Activated T-cell treated with anti-CD3 and anti-CD28 coated beads for 24 hours (primary cell): ENCODE measurements at places on chromosomes 12 and 14.
A peak's percentile ranks its signal among the peaks of the same experiment; 100 is the strongest.

- peak; percentile 20 for DNase-seq
Measured at GRCh38 chr14:106843951-106844483, 1317.6 kb downstream of the TMEM121 start.

GRCh38 chr12:111448846-111449790 lies 43.4 kb downstream of the SH2B3 start:
- DNase-seq = no peak

- DNase-seq = no peak
Measured at GRCh38 chr12:2039034-2039433, 13.8 kb upstream of the CACNA1C start.

DNA sequence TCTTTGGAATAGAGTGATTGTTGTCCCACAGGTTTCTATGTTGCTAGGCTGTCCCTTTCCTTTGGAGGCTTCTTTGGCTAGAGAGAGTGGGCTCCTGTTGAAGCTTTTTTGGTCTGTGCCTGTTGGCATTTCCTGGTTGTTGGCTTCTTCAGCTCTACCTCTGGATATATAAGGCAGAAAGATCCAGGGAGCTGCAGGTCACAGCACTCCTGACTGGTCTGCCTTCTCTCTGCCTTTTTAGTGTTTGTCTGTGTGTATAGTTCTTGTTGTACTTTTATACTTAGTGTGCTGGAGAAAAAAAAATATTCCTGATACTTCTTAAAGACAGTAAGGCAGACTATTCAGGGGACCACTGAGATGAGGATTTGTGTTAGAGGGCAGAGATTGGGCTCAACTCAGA lies 202.7 kb downstream of the FBXL14 start:
- no peak for DNase-seq

DNA sequence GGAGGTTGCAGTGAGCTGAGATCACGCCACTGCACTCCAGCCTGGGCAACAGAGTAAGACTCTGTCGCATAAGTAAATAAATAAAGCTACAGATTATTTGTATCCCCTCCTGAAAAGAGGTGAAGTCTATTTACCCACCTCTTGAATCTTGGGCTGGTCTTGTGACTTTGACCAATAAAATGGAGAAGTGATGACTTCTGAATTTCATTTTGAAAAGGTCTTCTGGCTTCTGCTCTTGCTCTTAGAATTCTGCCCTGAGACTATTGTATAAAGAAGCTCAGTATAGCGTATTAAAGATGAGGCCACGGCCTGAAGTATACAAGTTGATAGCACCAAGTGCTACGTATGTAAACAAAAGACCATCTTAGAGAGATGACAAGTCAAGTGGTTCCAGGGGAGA lies 88.3 kb upstream of the AMN1 start:
- no peak for DNase-seq

DNA sequence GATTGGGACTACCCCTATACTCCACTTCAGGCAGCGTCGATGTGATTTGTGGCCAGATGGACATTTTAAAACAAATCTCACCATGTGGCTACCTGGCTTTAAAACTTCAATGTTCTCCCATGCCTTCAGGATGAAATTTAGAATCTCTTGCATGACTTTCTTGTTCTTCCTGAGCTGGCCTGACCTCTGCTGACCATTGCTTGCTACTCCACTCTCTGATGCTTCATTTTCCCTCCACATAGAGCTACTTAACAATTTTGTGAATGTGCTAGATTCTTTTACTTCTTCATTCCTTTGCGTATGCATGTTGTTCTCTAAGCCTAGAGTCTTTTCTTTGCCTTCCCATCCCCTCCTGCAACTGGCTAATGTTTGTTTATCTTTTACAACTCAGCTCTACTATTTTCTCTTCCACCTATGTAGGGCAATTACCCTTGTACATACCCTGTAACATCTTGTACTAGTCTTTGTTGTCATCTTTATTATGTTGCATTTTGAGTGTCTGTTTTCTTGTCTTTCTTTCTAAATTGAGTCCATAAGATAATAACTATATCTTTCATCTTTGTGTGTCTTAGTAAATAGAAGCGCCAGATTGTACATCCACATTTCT lies 41.2 kb downstream of the YLPM1 start:
- no peak for DNase-seq

DNA sequence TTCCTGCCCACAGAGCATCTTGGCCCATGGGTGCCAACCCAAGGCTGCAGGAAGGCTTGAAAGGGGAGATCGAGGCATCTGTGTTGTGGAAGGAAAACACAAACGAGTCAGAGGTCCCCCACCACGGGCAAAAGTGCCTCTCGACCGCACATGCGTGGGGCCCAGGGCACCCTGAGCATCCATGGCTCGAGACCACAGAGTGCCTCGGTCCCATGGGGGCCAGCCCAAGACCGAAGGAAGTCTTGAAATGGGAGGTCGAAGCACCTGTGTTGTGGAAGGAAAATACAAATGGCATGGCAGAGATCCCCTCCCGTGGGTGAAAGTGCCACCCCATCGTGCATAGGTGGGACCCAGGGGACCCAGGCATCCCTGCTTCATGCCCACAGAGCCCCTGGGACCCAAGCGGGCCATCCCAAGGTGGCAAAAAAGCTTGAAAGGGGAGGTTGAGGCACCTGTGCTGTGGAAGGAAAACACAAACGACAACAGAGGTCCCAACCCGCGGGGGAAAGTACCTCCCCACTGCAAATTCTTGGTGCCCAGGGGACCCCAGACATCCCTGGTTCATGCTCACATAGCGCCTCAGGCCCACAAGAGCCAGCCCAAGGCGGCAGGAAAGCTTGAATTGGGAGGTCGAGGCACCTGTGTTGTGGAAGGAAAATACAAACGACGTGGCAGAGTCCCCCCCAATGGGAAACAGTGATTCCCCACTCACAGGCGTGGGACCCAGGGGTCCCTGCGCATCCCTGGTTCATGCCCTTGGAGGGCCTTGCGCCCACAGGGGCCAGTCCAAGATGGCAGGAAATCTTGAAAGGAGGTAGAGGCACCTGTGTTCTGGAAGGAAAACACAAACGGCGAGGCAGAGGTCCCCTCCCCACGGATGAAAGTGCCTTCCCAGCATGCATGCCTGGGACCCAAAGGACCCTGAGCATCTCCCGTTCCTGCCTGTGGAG lies 373.0 kb downstream of the ALG10 start:
- no peak for DNase-seq

- DNase-seq = no peak
Measured at GRCh38 chr12:3218228-3219171, 141.3 kb downstream of the TSPAN9 start.

DNA sequence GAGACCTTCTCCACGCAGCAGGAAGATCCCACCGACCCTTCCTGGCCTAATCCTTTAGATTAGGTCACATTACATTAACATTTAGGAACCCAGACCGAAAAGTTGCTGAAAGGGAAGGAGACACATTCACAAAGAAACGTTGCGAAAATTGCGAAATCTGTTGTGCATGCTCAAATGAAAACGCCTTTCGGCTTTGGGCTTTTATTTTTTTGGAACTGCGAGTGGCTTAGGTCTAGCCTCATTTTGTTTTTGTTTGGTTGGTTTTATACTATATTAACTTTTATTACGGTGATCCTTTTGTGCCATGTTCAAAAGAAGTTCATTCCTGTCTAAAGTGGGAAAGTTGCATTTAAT lies 1.5 kb downstream of the MYF6 start:
- DNase-seq = no peak

GRCh38 chr14:61501714-61502458 lies 180.5 kb downstream of the PRKCH start:
- DNase-seq = no peak

GRCh38 chr12:42946871-42947381 lies 357.4 kb upstream of the PRICKLE1 start:
- DNase-seq = no peak

- DNase-seq = no peak
Measured at GRCh38 chr12:109611223-109611622, 37.6 kb downstream of the MVK start.

DNA sequence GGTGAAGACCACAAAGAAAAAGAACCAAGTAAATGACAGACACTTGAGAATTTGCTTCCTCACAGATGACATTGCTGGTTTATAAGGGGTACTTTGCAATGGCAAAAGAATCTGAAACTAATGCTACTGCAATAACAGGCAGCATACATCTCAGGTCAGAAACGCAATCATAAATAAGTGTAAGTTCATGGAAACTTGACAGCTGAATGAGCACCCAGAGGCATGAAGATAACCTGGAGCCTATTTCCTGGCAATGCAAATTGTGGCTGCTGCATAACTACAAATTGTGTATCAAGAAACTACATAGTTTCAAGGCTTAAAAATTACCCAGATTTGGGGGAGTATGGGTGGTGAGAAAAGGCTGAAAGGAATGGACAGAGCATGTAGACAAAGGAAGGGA lies 8.5 kb upstream of the MYO1A start:
- no peak for DNase-seq

- DNase-seq = no peak
Measured at GRCh38 chr12:20560935-20561334, 134.2 kb upstream of the SLCO1C1 start.

- DNase-seq = no peak
Measured at GRCh38 chr14:56813143-56813551, 2.9 kb upstream of the OTX2 start.

DNA sequence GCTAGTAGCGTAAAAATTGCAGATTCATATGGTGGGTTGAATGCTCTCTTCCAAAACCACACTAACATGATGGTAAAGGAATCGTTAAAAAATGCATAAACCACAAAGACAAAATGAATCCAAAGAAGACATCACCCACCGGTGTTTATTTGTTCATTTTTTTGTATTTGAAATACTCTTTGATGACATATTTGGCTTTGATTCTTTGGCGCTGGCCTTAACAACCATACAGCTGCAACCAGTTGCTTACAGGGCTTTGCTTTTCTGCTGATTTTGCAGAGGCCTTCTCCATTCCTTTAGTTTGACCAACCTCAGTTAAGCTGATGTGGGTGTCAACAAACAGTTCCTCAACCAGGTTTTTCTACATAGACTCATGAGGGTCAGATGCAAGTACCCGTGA lies 103.5 kb downstream of the CACNA1C start:
- no peak for DNase-seq

DNA sequence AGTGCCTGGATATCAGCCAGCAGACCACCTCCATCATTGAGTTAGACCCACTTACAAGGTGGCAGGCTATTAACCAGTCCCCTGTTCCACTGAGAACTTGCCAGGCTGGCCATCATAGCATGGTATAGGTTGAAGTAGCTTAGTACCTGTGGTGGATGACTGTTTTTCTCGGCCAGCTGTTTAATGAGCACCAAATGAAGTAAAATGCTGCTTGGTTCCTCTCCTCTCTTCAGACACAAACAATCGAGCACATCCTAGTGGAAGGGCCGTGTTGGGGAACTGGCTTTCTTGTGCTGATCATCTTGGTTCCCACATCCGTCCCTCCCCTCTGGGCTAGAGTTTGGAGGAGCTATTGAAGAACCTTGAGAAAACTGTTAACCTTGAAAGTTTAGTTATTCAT lies 486.2 kb downstream of the RAD51B start:
- no peak for DNase-seq

- no peak for DNase-seq
Measured at GRCh38 chr14:90759370-90760077, 56.7 kb downstream of the TTC7B start.

- no peak for DNase-seq
Measured at GRCh38 chr12:115114140-115114539, 430.2 kb upstream of the TBX3 start.

DNA sequence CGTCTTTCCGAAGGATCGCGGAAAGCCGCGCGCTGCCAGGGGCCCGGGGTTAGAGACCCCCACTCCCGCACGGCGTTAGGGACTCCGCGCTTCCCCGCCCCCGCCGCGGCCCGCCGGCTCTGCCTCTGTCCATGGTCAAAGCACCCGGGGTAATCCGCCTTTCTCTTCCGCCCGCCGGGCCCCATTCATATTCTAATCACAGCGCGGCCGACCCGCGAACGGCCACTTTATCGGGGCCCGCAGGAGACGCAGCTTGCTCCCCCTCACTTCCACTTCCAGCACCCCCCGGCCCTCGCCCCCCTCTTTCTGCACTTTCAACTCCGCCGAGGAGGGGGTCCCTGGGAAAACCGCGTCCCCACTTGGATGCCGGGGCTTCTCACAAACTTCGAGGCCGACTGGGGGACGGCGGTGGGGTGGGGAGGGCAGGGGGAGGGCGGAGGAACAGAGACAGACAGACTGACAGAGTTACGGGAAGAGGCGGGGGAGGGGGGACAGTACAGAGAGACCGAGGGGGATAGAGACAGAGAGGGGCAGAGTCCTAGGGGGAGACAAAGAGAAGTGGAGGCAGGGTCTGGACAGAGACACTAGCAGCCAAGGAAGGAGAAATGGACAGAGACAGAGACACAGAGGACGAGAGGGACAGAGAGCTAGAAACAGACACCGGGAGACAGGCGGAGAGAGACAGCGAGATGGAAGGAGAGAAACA lies 1.1 kb upstream of the RFX4 start:
- DNase-seq = no peak

DNA sequence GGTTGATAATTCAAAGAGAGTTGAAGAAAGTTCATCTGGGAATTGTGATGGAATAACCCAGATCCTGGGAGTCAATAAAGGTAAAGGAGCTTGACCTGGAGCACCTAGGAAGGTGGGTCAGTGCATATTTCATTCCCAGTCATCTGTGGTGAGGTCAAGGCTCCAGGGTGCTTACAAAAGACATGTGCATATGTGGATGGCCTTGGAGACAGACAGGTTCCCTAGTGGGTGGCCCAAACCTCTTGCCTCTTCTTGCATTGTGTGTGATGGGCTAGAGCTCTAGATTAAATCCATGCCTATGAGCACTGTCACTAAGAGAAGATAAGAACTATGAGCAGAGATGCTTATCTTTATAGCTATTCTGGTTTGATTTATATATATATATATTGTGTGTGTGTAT lies 75.5 kb upstream of the CISTR start:
- no peak for DNase-seq

DNA sequence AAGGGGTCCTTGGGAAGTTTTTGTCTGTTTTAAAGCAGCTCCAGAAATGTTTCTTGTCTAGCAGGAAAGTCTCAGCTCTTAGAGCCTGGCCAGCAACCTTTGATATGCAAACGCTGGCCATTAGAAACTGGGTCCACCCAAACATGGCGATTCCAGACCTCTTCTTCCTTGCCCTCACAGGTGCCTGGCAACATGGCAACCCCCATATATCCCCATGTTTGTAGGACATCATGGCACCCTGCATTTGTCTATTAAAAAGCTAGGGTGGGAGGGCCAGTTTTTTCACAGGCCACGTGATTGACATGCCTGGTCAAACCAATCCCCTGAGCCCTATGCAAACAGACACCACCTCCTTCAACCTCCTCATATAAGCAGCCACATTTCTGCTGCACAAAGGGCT lies 848.7 kb upstream of the FOXG1 start:
- DNase-seq = no peak

- no peak for DNase-seq
Measured at GRCh38 chr12:91819132-91819447, 326.6 kb downstream of the BTG1 start.

DNA sequence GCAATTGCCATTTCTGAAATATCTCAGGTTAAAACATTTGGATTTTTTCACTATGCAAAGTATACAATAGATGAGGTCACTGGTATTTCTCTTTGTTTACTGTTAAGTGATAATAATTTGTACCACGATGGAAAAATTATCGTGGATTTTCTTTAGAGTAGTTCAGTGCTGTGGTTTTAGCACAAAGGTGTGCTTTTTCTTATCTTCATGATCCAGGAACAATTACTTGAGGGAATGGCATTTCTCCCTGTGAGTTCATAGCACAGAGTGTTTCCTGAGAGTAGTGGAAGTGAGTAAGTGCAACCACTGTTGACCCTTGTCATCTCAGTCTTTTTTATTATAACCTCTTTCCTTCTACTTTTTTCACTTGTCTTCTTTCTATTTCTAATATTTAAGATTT lies 86.8 kb downstream of the FGD4 start:
- no peak for DNase-seq
